Jurkat, Clone E6-1 (cell line): ENCODE measurements at places on chromosomes 6 and 20.

- no peak for DNase-seq
Observed at GRCh38 chr20:58028123-58028522, 200.3 kb downstream of the ANKRD60 start.

DNA sequence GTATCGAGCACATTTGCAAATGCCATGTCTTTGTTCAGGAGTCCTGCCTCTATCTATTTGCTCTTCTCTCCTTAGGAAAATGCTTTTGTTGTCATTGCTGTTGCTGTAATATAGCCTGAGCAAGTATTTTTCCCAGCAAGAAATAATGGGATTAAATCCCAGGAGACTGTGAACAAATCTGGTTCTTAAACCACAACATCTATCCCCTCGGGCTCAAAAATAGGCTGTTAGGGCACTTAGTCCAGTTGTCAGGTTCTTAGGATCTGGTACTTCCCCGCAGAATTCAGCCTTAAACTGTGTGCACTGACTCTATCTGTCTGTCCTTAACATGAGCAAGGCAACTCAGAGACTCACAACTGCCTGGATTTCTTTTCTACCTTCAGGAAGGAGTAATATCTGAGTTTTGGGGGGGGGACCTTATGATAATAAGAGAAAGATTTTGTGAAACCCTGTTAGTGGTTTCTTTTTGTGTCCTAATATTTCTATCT lies 437.5 kb downstream of the HTR1B start:
- DNase-seq, result no peak

DNA sequence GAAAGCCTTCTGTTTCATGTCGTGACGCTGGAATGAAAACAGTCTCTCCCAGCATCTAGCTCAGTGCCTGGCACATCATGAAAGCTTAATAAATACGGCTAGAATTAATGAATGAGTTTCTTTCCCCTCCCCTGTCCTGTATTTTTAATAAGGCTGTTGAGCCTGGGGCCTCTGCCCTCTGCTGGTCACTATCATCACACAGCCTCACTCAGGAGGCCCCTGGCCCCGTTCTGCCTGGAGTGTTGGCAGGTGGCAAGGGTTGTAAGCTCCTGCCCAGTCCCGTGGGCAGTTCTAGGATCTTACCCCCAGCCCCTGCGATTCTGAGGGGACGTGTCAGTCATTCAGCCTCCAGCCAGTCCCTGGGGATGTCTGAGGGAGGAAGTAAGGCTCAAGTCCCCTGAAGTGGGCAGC lies 41.4 kb downstream of the PHACTR3 start:
- DNase-seq, result no peak

- peak; percentile 90 for DNase-seq
Observed at GRCh38 chr6:159062564-159062945, 17.8 kb upstream of the TAGAP start.

DNA sequence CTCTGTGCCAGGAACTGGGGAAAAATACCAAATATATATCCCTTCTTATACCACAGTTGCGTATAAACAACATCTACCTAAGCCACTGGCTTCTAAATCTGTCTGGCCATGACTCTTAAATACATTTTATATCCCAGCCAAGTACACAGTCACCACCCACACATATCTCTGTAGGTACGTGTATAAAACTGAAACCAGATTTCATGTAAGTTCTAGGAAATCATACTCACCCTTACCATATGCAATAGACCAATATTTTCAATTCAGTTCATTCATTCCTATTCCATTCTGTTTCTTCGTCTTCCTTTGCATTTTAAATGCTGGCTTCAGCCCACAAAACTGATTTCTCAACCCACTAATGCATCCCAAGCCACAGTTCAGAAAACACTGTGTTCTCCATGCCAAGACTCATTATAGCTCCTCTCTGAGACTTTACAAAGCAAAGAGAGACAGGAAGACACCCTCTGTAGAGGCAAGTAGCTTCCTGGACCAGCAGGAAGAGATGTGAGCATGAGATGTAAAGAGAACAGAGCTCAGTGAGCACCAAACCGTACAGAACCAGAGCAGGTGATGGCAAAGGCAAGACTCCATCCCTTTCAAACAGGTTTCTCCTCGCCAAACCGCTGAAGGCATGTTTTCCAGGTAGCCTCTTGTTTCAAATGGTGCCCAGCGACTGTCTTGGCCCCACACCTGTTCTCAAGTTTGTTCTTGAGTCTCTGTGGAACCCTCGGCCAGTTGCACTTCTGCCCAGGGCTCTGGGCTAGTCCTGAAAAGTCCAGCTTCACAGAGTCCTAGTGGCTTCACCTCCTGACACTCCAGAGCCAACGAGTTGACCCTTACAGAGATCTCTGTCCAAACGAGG lies 18.7 kb downstream of the FAM50B start:
- no peak for DNase-seq

DNA sequence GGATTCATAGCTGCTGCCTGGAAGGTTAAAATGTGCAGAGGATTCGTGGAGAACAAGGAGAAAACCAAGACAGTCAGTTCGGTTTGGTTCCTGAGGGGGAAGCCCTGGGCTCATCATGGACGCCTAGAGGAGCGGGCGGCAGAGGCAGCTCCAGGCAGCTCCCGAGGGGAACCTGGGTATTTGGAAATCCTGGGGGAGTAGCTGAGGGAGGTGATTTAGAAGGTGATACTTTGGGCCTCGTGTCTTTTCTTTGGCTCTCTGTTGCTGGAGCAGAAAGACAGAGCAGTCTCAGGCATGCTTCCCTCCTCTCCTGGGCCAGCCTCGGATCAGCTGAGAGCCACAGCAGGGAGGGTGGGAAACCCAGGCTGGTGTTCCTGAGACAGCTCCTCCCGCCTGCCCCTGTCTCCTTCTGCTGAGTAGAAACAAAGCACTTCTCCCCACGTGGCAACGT lies 139.5 kb downstream of the DLL1 start:
- no peak for DNase-seq

DNA sequence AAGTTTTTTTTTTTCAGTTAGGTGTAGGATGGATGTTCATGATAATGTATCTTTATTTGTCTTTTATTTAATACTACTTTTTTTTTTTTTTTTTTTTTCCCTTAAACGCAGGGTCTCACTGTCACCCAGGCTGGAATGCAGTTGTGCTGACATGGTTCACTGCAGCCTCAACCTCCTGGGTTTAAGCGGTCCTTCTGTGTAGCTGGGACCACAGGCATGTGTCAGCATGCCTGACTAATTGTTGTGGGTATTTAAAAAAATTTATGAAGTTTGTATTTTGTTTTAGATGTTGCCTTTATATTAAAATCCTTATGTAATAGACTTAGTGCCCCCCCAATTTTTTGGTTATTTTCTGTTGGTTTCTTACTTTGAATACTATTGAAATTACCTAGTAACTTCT lies 42.6 kb downstream of the NCOA3 start:
- DNase-seq, result no peak

DNA sequence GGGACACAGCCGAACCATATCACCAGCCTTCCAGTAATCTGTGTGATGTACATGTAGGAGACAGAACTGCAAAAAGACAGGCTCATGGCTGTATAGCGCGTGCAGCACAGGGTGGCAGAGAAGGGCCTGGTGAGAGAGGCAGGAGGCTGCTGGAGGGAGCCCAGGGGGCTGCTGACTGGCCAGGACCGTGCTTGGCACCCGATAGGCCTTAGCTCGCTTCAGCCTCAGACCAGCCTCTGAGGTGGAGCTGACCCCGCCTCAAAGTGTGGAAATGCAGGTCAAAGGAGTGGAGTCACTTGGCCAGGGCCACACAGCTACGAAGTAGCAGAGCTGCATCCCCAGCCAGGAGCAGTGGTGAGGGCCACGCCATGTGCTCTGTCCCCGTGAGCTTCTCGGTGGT lies 707.6 kb downstream of the QKI start:
- no peak for DNase-seq

DNA sequence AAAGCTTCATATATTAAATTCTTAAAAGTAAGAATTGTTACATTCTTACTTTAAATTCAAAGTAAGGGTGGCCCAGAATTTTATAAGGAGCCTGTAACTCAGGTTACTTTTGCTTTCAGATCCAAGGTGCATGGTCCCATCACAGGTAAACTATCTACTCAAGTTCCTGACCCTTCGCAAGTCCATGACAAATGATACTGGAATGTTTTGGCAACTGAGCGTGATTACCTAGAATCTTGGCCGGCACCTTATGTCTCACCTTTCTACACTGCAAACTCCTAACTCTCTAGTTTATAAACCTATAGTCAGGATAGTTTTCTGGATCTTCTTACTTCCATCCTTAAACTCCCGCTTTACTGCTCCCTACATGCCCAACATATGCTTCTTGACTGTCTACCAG lies 67.9 kb upstream of the HMGN3 start:
- no peak for DNase-seq

DNA sequence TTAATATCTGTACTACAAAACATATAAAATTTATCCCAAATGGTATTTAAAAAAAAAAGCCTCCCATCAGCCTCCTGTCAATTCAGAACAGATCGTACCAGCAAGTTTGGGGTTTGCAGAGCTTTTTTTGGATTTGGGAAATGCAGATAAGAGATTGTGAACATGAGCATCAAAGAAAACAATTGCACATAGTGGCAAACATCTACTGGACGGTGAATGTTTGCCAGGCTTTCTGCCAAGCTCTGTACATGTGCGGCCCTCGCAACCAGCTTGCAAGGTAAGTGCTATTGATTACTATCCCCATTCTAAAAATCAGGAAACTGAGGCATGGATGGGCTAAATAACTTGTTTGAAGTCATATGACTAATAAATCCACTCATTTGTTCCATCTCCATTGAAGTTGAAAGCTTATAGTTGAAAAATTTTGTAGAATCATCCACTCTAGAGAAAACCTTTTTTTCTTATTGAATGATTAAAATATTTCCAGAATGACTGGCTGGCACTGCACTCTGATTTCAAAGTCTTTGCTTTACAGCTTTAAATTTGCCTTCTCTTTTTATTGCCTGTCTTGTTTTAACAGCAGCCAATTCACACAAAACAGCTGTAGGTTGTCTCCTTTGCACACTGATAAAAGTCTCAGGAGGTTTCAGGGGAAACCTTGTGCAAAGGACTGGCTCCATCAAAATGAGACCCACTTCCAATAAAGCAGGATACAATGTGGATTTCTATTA lies 37.4 kb upstream of the SIRT5 start:
- DNase-seq, result no peak

GRCh38 chr20:43941476-43942200 lies 27.0 kb downstream of the TOX2 start:
- no peak for DNase-seq

GRCh38 chr6:139765825-139766285 lies 391.4 kb upstream of the CITED2 start:
- no peak for DNase-seq

DNA sequence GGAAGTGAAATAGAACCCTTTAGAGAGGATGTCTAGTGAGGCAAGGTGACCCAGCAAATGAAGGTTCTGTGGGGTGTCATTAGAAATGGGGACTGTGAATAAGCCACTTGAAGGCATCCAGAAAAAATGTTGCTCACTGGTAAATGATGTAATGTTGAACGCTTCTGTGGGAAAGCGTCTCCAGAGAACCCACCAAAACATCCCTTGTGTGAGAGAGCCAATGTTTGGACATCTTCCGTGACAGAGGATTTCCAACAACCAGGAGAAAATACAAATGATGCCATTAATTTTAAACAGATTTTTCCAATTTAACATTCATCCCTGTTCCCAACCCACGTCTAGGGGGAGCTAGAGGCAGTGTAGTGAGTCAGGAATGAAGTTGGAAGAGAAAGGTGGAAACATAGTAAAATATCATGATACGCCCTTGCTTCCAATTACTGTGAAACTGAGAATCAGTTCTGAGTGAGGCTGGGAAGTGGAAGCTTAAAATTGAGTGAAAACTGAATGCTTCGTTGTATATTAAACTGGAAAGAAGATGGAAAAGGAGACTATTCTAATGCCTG lies 584.2 kb downstream of the CD109 start:
- no peak for DNase-seq

- DNase-seq, result no peak
Observed at GRCh38 chr6:89989742-89990141, 95.5 kb downstream of the GJA10 start.

GRCh38 chr6:92989656-92990055 lies 429.7 kb downstream of the EPHA7 start:
- no peak for DNase-seq

- no peak for DNase-seq
Observed at GRCh38 chr6:117264369-117264691, 1.0 kb upstream of the VGLL2 start.

DNA sequence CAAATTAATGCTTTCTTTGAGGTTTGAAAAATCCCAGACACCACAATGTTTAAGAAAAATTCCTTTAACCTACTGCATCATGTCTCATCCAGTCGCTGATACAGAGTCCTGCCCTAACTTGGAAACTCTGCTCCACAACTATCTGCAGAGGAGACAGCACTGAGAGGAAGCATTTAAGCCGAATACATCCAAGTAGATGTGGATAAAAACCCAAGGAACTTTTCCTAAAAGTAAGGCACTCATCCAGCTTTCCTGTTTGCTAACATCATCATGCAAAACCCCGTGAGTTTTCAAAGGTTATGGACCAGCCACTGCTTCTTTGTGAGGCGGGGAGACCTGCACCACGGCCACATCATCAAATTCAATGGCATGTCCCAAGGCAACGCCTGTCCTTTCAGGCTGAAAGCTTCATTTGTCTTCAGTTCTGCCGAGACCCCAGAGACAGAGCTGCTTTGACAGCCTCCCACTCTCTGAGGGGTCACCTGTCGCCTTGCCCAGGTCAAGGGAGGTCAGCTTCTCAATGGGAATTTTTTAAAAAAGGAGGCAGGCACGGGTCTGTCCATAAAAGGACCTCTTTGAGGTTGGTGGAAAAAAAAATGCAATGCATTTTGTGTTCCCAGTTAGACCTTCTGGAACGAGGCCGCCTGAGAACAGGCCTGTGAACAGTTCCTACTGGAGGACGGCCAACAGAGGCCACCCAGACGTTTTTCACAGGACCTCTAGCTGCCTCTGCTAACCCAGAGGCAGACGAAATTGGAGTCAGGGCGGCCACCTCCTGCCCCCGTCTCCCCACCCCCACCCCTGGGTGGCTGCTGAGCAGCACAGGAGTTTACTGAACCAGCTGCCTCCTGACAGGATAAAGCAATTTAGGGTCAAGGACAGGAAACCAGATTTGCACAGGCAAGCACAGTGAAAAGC lies 142.5 kb upstream of the HDDC2 start:
- DNase-seq, result no peak

- no peak for DNase-seq
Observed at GRCh38 chr6:143197377-143197776, 136.7 kb downstream of the AIG1 start.

GRCh38 chr6:53543359-53544216 lies 1.3 kb downstream of the GCLC start:
- DNase-seq, result no peak

- DNase-seq, result no peak
Observed at GRCh38 chr6:35055891-35056290, 85.2 kb downstream of the TCP11 start.

- DNase-seq, result no peak
Observed at GRCh38 chr6:123668063-123668462, 31.3 kb upstream of the TRDN start.

GRCh38 chr20:63750807-63751470 lies 11.4 kb downstream of the SLC2A4RG start:
- DNase-seq, result peak; percentile 83
